COLO829 (cell line): ENCODE measurements at places on chromosomes 11 and 22.

- peak; percentile 100 for DNase-seq
Measured at GRCh38 chr22:40668611-40669411, 10.5 kb upstream of the MCHR1 start.

- peak; percentile 73 for DNase-seq
Measured at GRCh38 chr11:12888525-12889158, 120.5 kb upstream of the RASSF10 start.

DNA sequence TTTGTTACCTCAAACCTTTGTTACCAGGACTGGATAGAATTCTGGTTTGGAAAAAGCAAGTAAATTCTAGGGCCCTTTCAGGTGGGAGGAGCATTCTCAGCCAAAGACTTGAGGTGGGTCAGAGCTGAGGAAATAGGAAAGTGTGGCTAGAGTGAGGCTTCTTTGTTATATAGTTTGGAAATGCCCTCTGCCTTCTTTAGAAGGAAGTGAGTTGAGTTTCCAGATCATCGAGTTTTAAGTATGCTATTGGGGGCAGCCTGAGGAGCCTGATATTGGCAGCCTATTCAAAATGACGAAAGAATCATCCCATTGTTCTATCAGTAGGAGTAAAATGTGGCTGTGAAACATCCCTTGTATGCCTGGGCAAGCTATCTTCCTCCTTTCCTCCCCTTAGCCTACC, 134.1 kb downstream of the ARHGAP42 start:
- peak; percentile 50 for DNase-seq

DNA sequence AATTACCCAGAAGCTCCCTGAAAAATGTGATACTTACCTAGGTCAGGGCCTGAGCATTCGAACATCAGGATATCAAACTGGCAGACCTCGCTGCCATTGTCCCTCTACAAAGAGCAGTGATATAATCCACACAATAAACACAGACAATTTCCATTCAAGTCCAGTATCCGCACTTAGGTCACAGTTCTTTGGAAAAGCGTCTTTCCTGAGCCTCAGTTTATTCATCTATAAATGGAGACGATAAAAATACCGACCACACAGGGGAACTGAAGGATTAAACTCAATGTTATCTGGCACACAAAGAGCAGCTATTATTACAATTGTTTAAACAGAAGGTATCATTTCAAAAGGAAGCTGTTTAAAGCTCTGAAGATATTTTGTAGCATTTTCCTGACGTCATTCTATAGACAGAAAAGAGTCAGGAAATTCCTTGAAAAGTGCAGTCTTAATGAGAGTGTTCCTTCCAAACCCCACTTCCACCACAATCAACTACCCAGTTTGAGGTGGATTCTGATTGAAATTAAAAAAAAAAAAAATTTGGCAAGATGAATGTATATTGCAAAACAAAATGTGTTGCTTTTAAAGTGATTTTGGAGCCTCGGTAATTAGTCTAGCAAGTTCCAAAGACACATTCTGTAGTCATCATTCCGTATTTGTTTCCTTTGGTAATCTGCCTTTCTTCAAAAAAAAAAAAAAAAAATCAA, 47.2 kb upstream of the IGSF9B start:
- DNase-seq, result no peak

GRCh38 chr11:65141896-65142494, 7.7 kb upstream of the SYVN1 start:
- DNase-seq, result no peak

GRCh38 chr11:103623933-103624332, 412.5 kb upstream of the DDI1 start:
- no peak for DNase-seq

DNA sequence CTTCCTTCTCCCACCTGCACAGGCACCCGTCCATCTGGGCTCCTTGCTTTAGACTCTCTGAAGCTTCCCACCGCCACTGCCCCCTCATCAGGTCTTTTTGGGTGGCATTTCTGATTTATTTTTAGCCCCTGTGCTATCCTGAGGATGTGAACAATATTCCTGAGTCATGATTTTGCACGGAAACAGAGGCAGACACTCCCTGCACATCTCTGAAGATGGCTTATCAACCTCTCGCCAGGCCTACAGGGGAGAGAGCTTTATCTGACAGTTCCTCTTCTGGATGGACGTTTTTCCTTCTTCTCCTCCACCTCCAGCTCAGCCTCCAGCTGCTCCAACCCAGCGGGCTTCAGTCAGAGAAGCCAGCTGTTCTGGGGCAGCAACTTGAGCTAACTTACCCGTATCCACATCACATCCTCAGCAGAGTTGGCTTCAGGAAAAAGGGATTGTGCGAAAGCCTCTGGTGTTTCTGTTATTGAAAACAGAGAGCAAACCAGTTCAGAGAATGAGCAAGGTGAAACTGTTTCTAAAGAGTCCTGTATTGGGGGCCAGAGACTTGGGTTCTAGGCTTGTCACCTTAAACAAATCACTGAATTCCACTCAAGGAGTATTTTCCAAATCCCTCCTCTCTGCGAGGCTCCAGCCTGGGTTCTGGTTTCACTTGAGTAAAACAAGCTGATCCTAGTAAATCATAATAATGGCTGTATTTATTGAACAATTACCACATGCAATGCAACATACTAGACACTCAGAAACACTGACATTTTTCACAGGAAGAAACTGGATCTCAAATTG, 33.1 kb upstream of the ETS1 start:
- no peak for DNase-seq

DNA sequence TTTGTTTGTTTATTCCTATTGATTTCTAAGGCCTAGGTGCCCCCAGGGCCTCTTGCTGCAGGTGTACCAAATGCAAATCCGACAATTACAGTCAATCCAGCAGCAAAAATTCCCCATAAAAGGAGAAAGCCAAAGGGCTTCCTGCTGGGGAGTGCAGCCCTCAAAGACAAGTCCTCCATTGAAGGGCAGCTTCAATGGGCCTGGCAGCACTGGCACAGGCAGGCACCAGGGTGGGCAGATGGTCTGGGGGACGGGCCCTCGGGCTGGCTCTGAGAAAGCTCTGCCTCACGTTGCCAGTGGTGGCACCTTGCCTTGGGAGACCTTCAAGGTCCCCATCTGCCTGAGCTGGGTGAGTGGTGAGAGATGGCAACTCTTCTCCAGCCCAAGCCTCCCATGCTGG, 128.0 kb downstream of the DSCAML1 start:
- DNase-seq, result no peak

- DNase-seq, result no peak
Measured at GRCh38 chr11:65468874-65469333, 29.9 kb upstream of the MALAT1 start.

GRCh38 chr11:127119356-127119755, 118.8 kb upstream of the KIRREL3 start:
- no peak for DNase-seq

DNA sequence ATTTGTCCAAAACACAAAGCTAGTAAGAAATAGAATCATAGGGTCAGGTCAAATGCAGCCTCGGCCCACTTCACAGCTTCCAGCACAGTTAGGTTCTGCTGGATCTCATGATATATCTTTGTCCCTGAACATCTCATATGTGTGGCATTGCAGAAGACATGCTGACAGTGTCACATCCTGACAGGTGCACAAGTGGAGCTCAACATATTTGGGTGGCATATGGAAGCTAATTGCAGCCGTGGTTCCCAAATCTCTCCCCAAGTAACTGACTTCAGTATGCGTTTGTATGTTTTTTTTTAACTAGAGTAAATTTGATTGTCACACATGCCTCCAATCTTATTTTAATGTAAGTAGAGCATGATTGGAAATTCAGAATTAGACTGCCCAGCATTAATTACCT, 33.4 kb downstream of the NAV2 start:
- DNase-seq, result no peak

- no peak for DNase-seq
Measured at GRCh38 chr11:47431356-47432083, 5.3 kb upstream of the PSMC3 start.

- no peak for DNase-seq
Measured at GRCh38 chr11:15580056-15580774, 465.5 kb downstream of the INSC start.

- DNase-seq, result no peak
Measured at GRCh38 chr11:116465056-116465455, 307.7 kb downstream of the BUD13 start.

DNA sequence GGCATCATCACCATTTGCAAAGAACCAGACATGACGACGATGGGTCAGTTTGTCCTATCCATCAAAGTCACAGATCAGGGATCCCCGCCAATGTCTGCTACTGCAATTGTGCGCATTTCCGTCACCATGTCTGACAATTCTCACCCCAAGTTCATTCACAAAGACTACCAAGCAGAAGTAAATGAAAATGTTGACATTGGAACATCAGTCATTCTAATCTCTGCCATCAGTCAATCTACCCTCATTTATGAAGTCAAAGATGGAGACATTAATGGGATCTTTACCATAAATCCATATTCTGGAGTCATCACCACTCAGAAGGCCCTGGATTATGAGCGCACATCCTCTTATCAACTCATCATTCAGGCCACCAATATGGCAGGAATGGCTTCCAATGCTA, 171.6 kb upstream of the MTNR1B start:
- no peak for DNase-seq

GRCh38 chr11:94735907-94736306, 32.2 kb upstream of the AMOTL1 start:
- no peak for DNase-seq
